Activated naive CD4-positive, alpha-beta T cell treated with anti-CD3 and anti-CD28 coated beads for 36 hours (primary cell): ENCODE measurements at places on chromosomes 16 and 17.

DNA sequence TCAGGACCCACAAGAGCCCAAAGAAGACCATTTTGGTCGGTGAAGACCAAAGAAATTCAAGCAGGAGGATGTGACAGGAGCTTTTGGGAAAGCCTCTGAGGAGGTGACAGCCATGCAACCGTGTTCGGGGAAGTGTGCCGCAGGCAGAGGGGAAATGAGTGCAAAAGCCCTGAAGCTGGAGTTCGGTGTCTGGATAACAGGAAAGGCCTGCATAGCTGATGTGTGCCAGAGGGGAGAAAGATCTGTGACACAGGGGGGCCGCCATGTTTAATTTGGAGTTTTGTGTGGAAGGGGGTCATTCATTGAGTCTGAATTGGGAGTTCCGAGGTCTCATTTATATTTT is 870 bp upstream of the ZC3H7A start:
- DNase-seq: peak; percentile 58

DNA sequence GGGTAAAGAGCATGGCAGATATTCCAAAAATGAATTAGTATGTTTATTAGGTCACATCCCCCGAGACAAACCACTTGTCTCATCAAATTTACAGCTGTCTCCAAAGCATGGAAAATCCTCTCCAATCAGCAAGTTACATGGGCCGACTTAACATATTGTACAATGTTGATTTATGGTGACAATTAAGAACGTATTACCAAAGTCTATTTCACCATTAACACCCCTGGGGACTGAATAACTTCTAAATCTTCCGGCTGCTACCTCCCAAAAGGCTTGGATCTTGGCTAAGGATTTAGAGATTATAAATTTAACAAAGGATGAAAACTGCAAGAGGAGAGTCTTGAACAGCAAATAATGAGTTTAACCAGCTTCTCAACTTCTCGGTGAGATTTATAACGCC is 311.9 kb downstream of the NPIPA8 start:
- no peak for DNase-seq

DNA sequence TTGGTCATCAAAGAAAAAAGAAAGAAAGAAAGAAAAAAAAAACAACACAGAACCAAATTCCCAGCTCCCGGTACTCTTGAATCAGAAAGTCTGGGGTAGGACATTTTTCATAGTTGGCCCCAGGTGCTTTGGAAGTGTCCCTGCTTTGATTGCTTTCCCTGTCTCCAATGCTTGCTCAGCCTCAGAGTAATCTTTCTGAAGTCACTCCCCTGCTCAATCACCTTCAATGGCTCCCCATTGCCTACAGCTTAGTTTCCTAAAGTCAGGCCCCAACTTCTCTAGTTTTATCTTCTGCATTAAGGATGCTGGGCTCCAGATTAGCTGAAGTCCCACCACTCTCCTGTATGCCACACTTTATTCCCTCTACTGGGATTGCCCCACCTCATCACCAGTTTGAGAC is 17.1 kb downstream of the CNGB1 start:
- DNase-seq: no peak

DNA sequence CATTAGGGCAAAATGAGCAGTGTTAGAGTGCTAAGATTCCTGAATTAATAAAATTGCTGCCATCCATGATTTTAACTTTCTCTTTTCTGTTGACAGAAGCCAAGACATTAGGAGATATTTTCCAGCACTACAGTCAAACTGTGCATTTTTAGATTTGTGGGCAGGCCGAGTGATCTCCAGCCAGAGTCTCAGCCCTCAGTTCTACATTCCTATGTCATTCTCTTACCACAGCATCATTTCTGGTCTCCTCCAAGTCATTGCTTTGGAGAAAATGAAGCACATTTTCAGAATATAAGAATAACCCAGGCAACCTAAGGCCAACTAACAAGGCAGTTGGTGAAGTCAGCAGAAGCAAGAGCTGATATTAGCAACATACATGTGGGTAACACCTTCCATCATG is 74.6 kb upstream of the NUDT7 start:
- no peak for DNase-seq

DNA sequence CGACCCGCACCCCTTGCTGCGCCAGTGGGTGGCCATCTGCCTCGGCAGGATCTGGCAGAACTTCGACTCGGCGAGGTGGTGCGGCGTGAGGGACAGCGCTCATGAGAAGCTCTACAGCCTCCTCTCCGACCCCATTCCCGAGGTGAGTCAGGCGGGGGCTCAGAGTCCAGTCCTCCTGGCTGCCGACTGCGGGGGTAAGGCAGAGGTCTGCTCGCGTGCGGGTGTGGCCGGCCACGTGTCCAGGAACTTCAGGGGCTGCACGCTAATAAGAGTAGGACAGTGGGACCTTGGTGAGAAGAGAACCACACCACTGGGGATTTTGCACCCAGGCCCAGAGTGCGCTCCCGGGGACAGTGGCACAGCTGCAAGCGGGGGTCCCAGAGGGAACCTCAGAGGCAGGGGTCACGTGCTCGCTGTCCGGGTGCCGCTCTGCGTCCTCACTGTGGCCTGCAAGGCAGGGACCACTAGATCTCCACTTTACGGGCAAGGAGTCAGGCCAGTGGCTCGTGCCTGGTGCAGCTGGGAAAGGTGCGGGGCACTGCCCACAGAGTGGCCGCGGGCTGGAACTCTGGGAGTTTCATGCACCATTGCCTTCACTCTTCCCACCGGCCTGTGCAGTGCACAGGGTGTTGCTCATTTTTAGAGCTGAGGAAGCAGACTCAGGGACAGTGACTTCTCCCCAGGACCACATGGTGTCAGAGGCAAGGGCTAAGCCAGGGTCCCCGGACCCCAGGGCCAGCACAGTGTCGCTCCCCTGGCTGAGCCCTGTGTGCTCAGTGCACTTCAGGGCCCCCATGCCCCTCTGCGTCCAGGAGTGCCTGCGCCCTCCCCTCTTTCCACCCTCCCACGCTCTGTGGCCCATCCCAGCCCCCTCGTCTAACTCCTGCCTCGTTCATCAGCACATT is 107.6 kb upstream of the CHMP6 start:
- no peak for DNase-seq

- DNase-seq: no peak
These were observed 8.7 kb downstream of the PPP1R9B start for GRCh38 chr17:50141745-50142110.

GRCh38 chr17:47281216-47281615 is 27.6 kb downstream of the ITGB3 start:
- DNase-seq: no peak

- DNase-seq: no peak
These were observed 10.3 kb downstream of the STARD3 start for GRCh38 chr17:39647256-39647655.

GRCh38 chr17:72467841-72468653 is 347.2 kb downstream of the SOX9 start:
- no peak for DNase-seq

DNA sequence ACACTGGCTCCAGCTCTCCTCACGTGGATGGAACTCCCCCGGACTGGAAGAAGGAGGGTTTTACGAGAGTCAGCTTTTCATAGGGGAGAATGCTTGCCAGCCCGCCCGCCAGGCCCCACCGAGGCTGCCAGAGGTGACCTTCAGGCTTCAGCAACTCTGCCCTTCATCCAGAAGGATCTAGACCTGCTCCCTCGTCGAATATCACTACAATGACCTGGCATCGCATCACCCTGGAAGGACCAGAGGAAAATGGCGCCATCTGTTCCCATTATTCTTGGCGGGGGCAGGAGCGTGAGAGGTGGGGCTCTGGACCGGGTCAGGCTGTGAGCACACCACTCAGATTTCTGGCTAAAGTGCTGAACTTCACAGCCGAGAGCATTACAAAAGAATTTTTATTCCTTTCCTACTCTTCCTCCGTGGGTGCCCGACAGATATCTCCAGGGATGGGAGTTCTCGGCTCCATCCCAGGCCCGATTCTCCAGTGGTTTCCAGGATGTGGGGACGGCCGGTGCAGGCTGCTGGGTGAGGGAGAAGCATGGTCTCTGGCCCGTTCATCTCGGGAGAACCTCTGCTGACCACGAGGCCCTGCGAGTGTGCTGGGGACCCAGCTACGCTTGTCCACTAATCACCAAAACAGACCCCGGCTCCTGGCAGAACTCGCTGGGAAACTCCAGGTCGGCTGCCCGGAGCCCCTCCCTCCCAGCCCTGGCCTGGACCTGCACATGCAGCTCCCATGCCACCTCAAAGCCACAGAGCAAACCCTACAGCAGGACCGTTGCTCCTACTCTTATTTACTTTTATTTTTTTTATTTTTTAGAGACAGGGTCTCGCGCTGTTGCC is 36.8 kb upstream of the ZNF469 start:
- DNase-seq: no peak

DNA sequence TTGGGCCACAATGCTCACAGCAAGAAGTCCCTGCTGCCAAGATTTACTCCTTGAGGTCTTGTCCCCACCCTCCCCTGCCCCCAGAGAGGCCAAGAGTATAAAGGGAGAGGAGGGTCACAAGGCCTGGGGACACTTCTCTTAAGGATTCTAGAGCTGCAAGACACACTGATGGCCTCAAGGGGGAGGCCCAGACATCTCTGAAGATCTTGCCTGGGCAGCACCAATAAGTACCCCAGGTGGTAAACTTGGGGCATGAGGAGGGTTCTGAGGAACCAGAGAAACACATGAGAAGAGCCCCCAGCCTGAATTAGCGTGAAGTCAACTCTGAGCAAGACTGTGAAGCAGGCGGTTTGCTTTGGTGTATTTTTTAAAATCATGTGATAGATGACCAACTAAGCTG is 26.8 kb upstream of the MTMR4 start:
- DNase-seq: peak; percentile 17

DNA sequence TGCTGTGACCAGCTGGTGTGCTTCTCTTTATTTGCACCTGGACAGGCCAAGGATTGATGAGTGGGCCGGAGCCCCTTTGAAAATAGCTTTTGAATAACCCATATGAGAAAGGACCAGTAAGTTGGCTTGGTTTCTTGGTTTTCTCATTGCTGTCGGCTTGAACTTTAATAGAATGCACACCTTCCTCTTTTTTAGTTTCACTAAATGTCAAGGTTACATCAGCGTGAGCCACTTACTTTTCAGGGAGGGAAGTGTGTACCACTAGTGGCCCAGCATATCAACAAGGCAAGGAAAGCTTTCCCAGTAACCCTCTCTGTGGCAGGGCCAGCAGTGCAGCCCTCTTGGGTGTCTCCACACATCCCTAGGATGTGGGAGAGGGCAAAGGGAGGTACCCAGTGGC is 433.3 kb downstream of the CA10 start:
- DNase-seq: no peak

GRCh38 chr17:4843321-4844000 is 10.3 kb downstream of the MINK1 start:
- DNase-seq: no peak

DNA sequence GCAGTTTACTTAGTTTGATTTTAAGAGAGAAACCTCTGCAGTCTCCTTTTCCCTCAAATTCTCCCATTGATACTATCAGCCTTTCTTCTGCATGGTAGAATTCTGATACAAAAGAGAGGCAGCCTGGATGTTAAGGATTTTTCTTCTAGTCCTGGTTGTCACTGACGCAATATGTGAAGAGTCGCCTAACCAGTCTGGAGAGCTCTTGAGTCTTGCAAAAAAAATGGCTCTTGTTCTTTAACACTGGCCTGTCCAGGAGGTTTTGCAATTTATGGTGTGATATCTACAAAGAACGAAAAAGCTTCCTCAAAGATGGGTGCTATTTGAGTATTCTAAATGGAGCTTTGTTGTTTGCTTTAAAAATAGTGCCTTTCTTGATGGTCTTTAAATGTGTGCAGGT is 28.9 kb downstream of the COX10 start:
- no peak for DNase-seq

- no peak for DNase-seq
These were observed 4.0 kb downstream of the SLC25A10 start for GRCh38 chr17:81715872-81716673.

DNA sequence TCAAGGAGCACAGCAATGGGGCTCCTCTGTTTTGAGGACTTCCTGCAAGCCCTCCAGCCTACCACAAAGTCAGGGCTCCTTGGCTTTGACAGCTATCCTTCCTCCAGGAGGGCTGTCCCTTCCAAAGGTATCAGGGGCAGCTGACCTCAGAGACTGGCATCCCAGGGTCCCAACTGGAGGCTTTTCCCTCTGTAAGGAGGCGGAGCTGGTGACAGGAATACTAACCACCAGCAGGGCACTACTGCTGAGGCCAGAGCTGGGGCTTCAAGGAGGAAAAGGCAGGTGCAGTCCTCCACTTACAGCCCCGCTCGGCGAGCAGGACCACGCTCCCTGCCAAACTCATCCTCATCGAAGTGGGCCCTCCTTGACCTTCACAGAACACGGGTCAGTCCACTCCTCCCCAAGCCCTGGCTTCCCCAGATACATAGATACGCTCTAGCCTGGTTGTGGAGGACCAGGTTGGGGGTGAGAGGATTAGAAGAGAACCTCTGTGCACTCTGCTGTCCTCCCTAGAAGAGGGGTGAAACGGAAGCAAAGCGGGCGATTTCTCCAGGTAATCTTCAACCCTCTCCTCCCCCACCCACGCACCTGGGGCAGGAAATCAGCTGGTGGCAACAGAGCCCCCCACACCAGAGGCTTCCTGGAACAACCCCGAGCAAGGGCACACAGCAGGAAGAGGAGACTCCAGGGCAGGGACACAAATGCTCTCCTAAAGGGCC is 20.5 kb downstream of the ST3GAL2 start:
- peak; percentile 58 for DNase-seq

- DNase-seq: no peak
These were observed 55.0 kb downstream of the PDPK1 start for GRCh38 chr16:2592786-2593185.

DNA sequence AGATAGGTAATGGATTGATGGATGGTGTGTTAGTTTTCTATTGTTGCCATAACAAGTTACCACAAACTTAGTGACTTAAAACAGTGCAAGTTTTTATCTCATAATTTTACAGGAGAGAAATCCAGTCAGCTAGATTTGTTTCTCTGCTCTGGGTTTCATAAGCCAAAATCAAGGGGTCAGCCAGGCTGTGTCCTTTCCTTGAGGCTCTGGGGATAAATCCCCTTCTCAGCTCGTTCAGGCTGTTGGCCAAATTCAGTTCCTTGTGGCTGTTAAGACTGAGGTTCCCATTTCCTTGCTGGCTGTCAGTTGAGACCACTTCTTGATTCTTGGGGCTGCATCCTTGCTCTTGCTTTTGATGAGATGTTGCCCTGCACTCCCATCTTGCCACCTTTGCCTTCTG is 204.9 kb upstream of the CDH13 start:
- no peak for DNase-seq

DNA sequence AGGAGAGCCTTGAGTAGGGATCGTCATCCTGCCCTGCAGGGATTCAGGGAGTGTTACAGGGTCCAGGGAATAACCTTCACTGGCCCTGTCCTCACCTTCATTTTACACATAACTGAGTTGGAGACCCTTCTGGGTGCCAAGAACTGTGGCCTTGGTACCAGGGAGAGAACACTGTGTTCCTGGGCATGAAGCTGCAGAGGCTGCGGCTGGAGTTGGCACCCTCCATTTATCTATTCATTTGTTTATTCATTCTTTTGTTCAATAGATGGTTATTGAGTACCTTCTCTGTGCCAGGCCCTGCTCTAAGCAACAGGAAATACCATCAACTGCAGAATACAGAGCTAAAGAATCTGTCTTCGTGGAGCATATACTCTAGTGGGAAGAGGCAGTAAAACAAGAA is 6.7 kb downstream of the ABCC3 start:
- DNase-seq: no peak
